H4 (cell line): ENCODE measurements at places on chromosomes 3 and 15. TPM values are rescaled to one million over a fixed set of nuclear protein-coding genes. Genes with fewer than 3 reads are reported as not detected.

Gene FBXO40
- total RNA-seq = not detected in 2 replicates

- DNase-seq = peak; percentile 55
These were observed 223.5 kb upstream of the RBMS3 start for GRCh38 chr3:29057326-29057725.

DNA sequence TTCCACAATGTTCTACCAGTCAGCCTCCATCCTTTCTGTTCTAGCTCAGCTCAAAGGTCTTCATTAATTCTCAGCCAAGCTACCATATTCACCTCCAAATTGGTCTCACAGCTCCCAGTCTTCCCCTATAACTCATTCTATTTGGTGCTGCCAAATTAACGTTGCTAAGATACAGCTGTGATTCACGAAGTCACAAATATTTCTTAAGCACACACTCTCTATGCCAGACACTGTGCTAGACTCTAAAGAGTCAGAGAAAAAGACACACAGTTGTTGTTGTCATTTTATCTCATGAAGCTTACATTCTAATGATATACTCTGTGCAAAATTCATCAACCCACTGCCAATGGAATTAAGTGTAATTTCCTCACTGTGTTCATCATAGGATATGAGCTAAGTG is 102.8 kb downstream of the FRMD5 start:
- no peak for DNase-seq

- DNase-seq = no peak
These were observed 66.8 kb upstream of the ADAMTSL3 start for GRCh38 chr15:83587091-83587490.

DNA sequence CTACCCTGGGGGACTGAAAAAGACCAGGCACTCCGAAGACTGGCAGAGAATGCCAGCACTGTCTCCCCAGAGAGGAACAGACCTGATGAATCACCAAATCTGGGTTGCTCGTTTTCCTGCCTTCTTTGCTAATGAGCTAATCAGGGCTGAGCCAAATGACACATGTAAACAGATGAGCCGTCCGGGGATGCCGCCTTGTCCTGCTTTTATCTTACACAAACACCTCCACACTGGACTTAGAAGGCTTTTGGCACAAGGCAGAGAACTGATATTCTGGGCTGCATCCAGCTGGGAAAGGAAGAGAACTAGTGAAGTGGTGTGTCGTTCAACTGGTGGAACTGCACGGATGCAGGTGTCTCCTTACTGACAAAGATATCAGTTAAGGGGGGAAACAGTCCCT is 88.1 kb downstream of the MECOM start:
- peak; percentile 20 for DNase-seq

- no peak for DNase-seq
These were observed 168.3 kb upstream of the TGFBR2 start for GRCh38 chr3:30438126-30438525.

GRCh38 chr3:70919091-70919490 is 606.7 kb upstream of the MDFIC2 start:
- no peak for DNase-seq

Gene ROBO2
- 7.5 and 9.9 TPM in 2 replicates for total RNA-seq

Gene DUOXA1
- total RNA-seq = not detected in 2 replicates

DNA sequence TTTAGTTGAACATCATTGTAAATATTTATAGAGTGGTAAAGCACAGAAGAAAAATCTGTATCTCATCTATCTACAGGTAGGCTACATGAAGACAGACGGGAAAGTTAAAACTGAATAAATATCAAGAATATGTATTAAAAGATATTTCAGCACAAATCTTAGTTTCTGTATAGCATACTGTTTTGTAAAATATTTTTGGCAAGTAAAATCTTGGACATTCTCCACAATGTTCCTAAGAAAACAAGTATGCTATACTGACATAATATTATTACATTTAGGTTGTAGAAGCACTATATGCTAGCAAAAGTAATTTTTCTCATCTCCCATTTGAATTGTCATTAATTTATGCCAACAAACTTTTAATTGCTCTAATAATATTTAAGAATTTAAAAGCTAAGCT is 326.4 kb upstream of the ARL6 start:
- no peak for DNase-seq

- DNase-seq = no peak
These were observed 32.0 kb downstream of the RAB11A start for GRCh38 chr15:65901336-65901735.

DNA sequence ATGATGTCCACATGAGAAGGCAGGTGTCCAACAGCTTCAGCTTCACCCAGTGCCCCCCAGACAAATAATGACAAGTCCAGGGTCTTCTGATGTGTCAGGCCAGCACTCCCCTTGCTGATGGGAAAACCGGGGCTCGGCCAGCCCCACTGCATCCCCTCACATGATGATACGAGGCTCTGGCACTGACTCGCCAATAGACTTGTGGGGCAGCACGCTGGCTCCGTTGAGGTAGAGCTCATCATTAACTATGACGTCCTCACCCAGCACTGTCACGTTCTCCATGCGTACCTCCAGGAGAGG is 2.1 kb upstream of the AMIGO3 start:
- DNase-seq = no peak

GRCh38 chr3:127590282-127590592 is 296 bp downstream of the TPRA1 start:
- no peak for DNase-seq

Gene SPATA12
- 0.14 TPM in 1 of 2 replicates, not detected in the other for total RNA-seq

Gene FYTTD1
- 35.9 and 53.1 TPM in 2 replicates for total RNA-seq

Gene ARNT2
- 3.3 and 5.3 TPM in 2 replicates for total RNA-seq

DNA sequence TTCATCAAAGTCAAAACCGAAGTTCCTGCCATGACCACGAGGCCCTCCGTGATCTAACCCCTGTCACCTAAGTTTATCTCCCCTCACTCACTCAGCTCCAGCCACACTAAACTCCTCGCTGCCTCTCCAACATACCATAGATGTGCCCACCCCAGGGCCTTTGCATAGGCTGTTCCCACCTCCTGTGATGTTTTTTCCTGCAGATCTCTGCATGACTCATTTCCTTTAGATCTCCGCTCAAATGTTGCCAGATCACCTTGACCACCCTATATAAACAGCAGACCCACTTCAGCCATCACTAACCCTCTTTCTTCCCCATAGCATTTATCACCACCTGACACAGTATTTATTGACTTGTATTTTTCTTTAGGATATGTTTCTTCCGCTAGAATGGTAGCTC is 58.5 kb downstream of the HRH1 start:
- DNase-seq = no peak

Gene ROPN1
- not detected in 2 replicates for total RNA-seq

DNA sequence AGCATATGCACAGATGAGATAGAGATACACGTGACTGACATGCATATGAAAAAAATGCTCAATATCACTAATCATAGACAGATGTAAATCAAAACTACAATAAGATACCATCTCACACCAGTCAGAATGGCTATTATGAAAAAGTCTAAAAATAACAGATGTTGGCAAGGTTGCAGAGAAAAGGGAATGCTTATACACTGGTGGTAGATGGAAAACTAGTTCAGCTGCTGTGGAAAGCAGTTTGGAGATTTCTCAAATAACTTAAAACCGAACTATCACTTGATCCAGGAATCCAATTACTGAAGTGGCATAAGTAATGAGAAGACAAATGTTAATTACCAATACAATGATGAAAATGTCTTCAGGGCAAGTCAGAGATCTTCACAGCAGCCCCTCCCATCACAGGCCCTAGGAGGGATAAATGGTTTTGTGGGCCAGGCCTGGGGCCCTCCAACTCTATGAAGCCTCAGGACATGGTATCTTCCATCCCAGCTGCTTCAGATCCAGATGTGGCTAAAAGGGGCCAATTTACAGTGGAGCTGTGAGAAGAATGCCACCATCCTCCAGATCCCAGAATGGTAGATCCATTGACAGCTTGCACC is 71.4 kb upstream of the PLSCR4 start:
- no peak for DNase-seq

Gene CHAC1
- 28.0 and 35.4 TPM in 2 replicates for total RNA-seq

Gene BFSP2
- total RNA-seq = not detected in 2 replicates

DNA sequence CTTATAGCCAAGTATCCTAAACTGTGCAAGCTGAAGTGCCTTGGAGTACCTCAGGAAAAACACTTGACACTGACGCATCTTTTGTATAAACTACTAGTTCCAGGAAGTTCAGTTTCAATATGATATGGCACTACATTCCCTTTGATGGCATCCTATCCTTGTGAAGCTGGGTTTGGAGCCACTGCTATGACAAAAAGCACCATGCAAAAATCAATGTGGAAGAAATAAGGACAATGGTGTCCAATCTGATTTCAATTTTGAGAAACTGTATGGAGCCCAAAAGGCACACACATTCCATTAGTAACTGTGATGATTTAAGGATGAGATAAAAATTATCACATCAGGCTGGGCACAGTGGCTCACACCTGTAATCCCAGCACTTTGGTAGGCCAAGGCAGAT is 5.6 kb downstream of the RPS27L start:
- DNase-seq = no peak
